ENCODE measurements at places on chromosomes 6 and 20.

- no peak for DNase-seq
Measured at GRCh38 chr20:12777016-12777415, 231.8 kb upstream of the SPTLC3 start.

DNA sequence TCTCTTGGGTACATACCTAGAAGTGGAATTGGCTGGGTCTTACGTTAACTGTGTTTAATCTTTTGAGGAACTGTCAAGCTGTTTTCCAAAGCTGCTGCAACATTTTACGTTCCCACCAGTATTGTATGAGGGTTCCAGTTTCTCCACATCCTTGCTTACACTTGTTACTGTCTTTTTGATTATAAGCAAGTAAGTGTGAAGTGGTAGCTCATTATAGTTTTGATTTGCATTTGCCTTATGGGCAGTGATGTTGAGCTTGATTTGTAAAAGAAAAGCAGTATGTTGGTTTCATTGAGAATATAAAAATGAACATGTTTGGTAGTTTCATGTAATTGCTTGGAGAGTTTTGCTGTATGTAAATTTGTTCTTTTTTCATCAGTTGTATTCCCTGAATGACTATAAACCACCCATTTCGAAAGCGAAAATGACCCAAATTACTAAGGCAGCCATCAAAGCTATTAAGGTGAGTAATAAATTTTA lies 40.4 kb downstream of the SCAF8 start:
- no peak for DNase-seq

DNA sequence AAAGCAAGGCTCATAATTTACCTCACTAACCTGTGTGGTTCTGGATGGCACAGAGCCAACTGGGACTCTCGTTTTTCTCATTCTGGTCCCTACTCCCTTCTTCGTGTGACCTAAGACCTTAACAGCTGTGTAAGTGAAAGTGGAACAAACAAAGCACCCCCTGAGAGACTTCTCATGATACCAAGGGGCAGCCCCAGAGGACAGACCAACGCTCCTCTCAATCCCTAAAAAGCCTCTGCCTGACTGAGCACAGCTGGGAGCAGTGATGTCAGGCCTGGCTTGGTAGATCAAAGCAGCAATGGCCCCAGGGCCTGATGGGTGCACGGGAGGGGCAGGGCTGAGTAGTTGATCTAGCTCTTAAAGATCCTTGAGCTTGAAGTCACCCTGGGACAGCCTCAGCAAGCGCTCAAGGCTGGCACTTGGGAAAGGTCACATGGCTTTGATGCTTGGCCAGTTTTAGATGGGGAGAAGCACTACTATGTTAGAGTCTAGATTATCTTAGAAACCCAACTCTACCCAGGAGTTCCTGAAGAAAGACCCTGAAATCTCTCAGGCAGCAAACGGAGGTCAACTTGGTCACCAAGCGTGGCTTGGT lies 16.2 kb upstream of the TGM2 start:
- no peak for DNase-seq

GRCh38 chr6:95551678-95552324 lies 25.5 kb upstream of the MANEA start:
- no peak for DNase-seq

DNA sequence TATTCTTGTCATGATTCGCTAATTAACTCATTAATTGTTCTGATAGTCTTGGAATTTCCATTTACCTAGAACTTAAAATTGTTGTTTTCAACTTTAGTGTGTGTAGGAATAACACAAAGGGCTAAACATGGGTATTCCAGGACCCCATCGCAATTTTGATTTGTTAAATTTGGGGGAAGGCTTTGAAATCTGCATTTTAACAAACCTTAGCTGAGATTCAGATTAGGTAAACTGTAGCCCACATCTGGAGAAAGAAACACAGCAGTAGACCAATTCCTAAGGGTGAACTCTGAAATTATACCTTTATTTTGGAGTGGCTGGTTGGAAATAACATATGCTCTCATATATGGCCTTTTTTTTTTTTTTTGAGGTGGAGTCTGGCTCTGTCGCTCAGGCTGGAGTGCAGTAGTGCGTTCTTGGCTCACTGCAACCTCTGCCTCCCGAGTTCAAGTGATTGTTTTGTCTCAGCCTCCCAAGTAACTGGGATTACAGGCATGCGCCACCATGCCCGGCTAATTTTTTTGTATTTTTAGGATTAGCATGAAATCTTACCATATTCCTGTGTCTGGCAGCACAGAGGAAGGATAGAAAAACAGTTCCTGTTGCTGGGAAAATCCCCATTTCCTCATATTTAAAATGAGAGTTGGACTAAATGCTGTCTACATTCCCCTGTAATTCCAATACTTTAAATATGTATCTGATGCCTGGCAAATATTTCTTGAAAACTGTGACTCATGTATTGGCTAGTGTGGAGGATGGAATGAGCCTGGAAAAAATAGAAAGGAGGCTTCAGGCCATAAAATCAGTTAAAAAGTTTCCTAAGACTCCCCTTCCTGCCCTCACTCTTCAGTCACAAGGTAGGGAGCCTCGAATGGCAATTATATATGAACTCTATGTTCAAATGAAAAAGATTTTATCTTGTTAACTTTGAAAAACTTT lies 96.7 kb upstream of the FAM184A start:
- no peak for DNase-seq

DNA sequence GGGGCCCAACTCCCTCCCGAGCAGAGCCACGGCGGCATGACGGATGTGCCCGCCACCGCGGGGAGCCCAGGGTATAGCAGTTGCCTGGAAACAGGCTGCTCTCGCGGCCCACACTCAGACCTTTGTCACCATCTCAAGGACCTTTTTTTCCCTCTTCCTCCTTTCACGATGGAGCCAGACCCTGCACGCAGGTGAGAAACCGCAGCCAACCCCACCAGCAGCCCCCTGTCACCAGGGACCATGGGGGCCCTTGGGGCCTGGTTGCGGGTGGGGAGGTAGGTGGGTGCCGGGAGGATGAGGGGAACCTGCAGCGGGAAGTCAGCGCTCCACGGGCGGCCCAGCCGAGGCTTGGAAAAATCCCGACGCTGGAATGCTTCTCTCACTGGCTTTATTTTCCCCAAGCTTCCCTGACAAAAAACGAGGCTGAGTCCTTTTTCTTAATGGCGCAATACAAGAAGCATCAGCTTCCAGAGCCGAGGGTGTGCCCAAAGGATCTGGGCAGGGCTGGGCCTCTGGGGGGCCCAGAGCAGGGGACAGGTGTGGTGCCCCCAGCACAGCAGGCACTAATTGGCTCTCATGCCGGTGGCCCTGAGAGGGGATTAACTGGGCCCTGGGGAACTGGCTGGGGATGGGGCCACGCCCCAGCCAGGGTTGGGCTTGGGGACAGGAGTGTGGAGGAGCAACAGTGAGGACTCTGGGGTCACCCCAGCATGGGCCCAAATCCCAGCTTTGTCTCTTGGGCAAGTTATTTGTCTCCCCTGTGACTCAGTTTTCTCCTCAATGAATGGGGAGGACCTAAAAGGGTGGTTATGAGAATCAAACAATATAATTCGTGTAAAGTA lies 23.9 kb downstream of the NOL4L start:
- no peak for DNase-seq

DNA sequence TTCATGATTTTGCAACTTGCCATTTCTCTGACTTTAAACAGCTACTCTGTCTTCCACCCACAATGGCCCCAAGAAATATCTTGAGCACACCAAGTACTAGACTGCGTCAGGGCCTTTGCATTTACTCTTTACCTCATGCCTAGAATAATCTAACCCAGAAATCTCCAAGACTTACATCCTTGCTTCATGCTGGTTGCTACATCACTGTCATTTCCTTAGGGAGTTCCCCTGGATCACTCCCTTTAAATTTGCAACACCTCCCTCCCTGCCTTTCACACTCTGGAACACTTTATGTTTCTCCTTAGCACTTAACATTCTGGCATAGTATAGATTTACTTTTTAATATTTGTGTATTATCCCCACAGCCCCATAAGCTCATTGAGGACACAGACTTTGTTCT lies 4.9 kb upstream of the ELOVL5 start:
- no peak for DNase-seq

DNA sequence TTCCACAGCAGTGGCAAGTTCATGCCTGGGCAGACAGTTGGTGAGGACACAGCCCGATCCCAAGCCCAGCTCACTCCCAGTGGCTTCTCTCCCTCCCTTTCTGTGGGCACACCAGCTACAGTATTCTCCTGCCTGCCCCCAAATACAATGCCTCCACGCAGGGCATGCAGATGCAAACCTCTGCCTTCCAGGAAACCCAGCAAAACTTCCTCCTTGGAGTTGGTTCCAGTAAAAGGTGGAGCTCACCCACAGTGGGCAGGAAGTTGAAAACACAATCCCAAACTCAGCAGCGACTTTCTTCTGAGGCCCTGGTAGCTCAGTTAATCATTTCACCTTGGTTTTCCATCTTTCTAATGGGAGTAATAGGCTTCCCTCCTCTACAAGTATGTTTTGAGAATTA lies 93.7 kb downstream of the LY86 start:
- no peak for DNase-seq

- DNase-seq: no peak
Measured at GRCh38 chr6:98929498-98930060, 18.2 kb downstream of the FBXL4 start.

DNA sequence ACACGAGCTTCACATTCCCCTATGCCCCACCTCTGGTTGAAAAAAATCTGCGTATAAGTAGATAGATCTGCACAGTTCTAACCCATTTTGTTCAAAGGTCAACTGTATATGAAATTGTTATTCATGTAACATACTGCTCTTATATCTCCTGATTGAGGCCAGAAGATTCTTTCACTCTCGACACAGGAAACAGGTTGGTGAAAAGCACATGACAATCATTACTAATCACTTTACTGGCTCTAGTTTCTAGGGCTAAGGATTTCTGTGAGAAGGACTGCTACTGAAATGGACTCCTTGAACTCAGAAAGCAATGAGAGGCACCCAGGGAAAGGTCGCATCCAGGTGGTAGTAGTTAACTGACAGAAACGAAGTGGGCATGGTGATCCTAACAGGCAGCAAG lies 21.7 kb downstream of the PDSS2 start:
- no peak for DNase-seq

DNA sequence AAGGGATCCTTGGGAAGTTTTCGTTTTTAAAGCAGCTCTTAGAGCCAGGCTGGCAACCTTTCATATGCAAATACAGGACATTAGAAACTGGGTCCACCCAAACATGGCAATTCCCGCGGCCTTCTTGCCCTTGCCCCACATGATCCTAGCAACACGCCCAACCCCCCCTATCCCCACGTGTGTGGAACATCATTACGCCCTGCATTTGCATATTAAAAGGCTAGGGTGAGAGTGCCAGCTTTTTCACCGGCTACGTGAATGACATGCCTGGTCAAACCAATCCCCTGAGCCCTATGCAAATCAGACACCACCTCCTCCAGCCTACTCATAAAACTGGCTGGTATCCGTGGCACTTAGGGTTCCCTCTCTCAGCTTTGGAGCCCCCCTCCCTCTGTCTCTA lies 88.1 kb downstream of the TNFRSF21 start:
- DNase-seq: no peak

- DNase-seq: no peak
Measured at GRCh38 chr6:118523216-118523615, 24.9 kb upstream of the PLN start.

DNA sequence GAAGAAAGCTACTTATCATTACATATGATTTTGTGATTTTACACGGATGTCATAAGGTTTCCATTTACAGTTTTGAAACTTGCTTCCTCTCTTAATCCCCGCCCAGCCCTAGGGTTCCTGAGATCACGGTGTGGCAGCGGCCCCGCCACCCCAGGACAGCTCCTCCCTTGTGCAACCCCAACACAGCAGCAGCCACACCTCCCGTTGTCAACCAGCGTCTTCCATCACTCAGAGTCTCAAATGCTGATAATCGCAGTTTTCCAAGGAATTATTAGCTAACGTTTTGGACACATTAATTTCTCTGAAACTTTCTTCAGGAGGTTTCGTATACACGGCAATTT lies 204.8 kb downstream of the THBS2 start:
- DNase-seq: no peak

DNA sequence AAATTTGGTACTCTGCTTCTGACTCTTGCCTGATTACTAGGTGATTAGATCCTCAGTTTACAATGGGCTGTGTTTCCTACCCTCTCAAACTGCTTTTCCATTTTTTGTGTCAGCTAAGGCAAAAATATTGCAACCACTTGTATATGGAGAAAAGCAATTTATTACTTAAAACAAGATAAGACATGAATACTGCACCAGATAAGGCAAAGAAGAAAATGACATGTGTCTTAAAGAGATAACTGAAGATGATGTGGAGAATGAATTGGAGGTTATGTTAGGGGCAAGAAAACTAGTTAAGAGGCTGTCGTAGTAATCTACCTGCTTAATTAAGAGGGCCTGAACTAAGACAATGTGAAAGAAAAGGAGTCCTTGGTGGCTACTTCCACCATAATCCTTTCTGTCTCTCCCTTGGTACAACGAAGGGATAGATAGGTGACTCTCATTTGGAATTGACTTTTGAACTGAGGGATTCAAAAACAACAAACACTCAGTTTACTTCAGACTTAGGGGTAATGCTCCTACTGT lies 16.3 kb upstream of the REV3L start:
- no peak for DNase-seq

- no peak for DNase-seq
Measured at GRCh38 chr6:116072368-116072767, 11.7 kb upstream of the FRK start.

DNA sequence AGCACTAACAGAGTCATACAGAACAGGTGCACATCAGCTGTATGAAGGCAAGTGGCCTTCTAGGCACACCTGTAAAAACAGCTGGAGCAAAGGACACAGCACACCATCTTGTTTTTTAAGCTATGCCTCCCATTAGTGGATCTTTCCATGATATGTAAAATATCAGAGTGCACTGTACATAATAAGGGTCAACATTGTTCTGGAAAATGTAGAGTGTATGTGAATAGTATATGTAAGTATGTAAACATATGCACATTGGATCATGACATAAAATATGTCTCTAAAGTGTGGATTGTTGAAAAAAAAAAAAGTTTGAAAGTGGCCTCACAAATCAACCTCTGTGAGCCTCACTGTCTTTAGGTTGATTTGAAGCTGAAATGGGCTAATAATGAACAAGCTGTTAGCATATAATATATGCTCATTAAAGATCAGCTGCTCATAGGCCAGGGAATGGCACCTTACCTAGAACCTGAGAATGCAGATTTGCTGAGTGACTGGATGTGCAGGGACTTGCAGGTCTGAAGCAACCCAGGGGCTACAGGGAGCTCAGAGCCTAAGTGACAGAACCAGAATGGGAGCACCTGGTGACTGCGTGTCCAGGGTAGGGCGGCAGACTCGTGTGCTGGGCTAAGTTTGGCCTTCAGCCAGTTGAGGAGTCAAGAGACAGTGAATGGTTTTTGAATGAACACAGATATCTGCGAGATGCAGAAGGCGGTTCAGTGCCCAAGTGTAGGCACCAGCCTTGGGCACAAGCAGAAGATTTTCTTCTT lies 198.6 kb downstream of the TMEM242 start:
- no peak for DNase-seq

- no peak for DNase-seq
Measured at GRCh38 chr6:42401613-42401951, 50.1 kb downstream of the TRERF1 start.

GRCh38 chr6:128400875-128401274 lies 119.5 kb downstream of the PTPRK start:
- DNase-seq: no peak

Data from stimulated activated CD8-positive, alpha-beta memory T cell treated with anti-CD3 and anti-CD28 coated beads, Interleukin-2, amount 100 ng/mL, for 1 hour (primary cell).